ENCODE measurements at places on chromosomes 6 and 20.

DNA sequence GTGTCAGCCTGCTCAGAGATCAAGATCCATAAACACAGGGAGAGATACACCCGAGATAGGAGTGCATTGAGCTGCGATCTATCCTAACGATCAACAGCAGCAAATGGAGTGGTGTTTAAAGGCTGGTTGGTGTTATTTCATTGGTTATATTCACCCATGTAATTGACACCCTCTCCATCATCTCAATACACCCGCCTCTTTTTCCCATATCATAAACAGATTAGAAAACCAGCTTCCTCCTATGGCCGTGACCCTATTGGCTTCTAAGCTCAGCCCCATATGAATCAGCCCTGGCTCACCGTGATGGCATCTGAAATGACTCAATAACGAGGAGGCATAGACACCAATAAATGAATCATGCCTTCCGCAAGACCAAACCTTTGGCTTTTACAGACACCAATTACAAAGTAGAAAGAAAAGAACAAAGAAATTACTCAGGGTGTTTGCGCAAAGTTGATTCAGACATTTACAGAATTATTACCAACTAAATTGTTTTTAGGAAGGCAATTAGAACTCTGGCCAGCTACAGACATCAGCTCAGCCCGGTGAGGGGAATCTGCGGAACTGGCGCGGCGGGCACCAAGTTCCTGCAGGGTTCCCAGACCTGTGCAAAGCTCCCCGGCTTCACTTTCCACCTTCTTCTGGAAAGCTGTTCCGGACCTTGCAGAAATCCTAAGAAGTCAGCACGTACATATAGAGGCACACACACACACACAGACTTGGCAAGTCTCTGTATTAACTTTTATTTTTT, 11.5 kb downstream of the PMEPA1 start:
- DNase-seq, result no peak

DNA sequence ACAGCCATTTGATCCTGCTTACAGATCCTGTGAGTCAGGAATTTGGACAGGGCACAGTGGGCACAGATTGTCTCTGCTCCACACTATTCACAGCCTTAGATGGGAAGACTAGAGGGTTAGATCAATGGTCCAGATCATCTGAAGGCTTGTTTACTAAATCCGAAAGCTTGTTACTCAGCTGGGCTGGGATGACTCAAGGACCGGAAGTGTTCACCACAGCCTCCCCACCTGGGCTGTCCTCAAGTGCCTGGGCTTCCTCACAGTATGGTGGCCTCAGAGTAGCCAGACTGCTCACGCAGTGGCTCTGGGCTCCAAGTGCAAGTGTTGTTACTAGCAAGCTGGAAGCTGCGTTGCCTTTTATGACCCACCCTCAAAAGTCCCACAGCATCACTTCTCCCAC, 75.4 kb upstream of the INSM1 start:
- DNase-seq, result no peak

- no peak for DNase-seq
These were observed 188.5 kb upstream of the PMEPA1 start for GRCh38 chr20:57898332-57898731.

DNA sequence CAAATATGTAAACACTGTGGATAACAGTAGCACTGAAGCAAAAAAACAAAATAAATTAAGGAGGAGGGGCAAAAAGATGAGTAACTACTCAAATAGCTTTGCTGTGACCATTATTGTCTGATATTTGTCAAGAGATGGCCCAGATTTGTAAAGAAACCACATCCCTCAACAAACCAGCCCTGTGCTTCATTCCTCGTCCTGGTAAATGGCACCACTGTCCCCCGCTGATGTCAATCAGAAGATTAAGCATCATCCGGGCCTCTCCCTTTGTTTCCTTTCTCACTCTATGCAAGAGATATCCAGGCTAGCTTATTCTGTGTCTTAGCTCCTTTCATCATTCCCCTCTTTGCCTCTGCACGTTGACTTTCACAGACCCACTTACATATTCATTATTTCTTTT, 259.0 kb downstream of the SYNE1 start:
- no peak for DNase-seq

DNA sequence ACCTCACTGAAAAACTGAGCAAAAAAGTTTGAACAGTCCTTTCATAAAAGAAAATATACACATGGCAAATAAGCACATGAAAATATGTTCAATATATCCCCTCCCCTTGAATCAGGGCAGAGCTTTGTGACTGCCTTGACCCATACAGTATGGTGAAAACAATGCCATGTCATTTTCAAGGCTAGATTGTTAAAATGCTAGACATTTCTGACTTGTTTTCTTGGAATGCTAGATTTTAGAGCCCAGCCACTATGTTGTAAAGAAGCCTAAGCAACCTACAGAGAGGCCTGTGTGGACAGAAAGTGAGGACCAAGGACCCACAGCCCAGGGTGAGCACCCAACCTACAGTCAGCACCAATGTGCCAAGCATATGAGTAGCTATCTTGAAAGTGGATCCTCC, 17.1 kb upstream of the ASF1A start:
- DNase-seq, result no peak

DNA sequence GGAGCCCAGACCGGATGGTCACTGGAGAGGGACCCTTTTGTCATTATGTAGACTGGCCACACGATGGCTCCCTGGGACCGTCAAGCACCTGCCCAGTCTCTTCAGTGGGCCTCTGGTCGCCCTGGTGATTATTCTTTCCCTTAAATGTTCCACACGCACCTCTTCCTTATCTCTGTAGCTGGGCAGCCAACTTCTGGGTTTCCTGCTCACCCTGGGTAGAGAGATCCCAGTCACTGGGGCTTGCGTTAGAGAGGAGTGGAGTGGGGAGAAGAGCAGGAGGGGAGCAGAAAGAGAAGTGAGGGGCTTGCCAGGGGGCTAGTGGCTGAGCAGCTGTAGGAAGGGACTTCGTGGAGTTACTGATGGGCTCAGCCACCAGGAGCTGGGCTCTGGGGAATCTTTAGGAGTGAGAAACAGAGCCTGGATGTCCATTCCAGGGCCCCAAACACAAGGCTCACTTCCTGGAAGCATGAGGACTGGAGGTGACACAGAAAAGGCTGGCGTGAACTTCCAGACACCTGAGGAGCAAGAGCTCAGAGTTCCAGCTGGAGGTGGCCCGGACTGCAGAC, 150.1 kb downstream of the DHX35 start:
- DNase-seq, result no peak

- DNase-seq, result no peak
These were observed 185.5 kb upstream of the ECI2 start for GRCh38 chr6:4320860-4321259.

GRCh38 chr6:105781915-105782314, 304.2 kb upstream of the PRDM1 start:
- no peak for DNase-seq

DNA sequence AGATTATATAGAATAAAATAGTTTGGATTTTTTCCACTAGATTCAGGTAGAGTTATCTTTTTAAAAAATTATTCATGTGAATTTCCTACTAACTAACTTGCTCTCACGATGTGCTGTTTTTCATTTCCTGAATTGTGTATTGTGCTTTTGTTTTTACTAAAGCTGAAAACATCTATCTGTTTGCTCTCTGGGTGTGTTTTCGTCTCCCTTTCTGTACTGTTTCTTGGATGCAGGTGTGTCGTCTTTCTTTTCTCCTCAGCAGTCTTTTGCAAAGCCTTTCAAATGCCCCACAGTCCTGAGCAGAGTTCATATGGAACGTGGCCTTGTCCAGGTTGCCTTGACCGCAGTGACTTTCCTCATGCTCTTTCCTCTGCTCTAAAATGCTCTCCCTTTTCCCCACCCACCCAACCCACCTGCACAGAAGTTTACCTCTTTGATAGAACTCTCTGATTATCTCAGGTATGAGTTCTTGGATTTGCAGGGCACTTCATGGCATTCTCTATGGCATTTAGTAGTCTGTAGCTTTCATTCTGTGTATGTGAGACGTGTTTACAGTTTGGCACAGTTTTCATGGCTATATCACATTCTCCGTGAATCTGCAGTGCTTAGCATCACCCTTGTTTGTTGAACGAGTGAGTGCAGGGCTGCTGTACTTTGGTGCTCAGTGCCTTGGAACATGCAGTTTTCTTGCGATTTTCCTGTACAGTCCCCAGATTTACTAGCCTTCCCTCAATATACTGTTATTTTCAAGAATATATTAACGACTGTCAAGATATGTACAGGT, 77.1 kb downstream of the FARS2 start:
- no peak for DNase-seq

DNA sequence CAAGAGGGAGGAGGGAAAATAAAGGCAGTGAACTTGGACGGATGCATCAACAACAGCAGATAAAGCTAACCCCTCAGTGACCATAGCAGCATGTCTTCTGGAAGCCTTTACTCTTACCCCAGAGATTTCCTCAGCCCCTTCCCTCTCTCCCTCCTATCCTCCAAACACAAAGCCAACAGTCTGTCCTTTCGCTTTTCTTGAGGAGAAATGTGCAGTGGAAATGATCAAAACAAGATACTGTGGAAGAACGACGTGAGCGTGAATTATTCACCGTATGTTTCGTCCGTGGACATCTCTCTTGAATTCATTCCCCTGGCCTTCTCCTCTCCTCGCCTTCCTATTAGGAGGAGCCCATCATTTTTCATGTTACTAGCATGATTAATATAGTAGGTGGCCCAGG, 8.5 kb downstream of the NRN1 start:
- DNase-seq, result no peak

- no peak for DNase-seq
These were observed 2.0 kb downstream of the FOXC1 start for GRCh38 chr6:1611572-1612298.

DNA sequence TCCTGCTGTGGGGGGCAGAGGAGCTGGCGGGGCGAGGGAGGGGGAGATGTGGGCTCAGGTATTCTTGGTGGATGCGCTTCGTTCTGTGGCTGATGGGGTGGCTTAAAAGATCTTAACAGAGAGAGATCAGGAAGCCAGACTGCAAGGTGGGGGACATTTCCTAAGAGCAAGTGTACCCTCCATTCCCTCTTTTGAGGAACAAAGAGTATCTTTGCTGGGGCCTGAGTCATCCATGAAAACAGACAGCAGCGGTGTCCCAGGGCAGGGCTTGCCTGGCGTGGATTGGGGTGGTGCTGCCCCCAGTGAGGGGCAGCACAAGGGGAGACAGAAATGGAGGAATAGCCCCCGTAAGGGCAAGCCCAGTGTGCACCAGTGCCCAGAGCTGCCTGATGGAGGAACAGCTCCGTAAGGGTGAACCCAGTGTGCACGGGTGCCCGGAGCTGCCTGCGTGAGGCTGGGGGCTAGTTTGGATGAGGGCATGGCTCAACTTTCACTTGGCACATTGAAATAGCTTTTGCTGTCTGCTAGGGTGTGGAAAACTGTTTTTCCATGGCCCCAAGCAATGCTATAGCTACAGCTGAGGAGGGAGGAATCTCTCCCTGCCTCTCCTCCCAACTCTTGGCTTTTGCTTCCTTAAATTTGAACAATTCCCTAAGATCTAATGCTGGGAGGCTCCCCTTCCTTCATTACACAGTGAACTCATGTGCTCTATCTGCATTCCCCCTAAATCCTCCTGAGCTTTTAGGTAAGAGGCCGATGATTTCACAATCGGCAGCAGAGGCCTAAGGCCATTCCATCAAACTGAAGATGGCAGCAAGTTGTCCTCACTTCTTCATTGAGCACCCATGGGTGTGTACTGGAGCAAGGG, 12.9 kb downstream of the MAPK13 start:
- no peak for DNase-seq

GRCh38 chr6:44762496-44762895, 375.0 kb downstream of the CDC5L start:
- DNase-seq, result no peak

DNA sequence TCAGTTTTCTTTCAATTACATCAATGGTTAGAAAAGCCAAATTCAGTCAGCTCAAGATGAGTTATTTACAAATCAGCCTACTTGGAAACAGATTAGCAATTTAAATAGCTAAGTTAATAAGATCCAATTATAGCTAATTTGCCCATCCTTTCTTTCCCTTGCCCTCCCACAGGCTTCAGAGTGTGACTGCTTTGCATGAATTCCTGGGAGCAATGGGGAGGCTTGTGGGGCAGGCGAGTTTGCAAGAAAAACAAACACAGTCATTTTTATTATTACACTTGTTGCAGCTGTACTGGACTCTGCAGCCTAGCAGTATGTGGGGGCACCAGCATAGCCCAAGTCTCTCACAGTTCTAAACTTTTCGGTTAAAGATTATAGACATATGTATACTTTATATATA, 219.0 kb downstream of the NKAIN2 start:
- DNase-seq, result no peak

GRCh38 chr6:72784581-72784980, 162.7 kb downstream of the KCNQ5 start:
- no peak for DNase-seq

- DNase-seq, result no peak
These were observed 161.9 kb downstream of the FARS2 start for GRCh38 chr6:5423251-5423650.

GRCh38 chr6:140684776-140685550, 1310.5 kb upstream of the CITED2 start:
- DNase-seq, result no peak

- no peak for DNase-seq
These were observed 154.4 kb upstream of the MLIP start for GRCh38 chr6:53956804-53957203.

DNA sequence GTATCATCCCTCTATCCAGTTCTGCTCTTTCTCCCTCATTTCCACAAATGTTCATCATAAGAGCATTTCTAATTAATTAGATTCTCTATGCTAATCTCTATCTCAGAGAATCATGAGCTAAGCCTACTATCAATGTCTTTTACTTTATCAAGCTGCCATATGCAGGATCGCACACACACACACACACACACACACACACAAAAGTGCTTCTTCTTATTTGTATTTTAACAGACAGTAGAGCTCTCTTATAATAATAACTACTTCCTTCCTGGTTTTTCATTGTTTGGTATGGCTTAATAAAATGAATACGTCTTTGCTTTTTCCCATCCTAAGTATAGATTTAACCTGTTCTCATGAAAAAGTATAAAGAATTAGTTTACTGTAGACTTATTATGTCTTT, 170.2 kb downstream of the HAO1 start:
- DNase-seq, result no peak

DNA sequence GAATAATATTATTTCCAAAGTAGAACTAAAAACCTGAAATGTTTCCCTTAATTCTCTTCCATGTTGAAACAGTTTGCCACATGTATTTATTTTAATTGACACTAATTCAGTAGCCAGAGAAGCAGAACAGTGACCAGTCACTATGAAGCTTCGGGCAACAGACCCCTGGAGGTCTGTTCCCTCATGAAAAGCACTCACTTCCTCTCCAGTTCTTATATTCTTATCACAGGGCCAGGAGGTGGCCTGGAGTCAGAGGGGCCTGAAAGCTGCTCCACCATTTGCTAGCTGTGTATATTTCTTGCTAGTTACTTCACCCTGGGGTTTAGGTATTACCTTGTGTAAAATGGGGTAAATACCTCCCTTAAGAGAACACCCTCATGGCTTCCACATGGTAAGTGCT, 49.1 kb downstream of the MAP7 start:
- no peak for DNase-seq

GRCh38 chr6:106147476-106147875, 61.3 kb downstream of the PRDM1 start:
- no peak for DNase-seq

DNA sequence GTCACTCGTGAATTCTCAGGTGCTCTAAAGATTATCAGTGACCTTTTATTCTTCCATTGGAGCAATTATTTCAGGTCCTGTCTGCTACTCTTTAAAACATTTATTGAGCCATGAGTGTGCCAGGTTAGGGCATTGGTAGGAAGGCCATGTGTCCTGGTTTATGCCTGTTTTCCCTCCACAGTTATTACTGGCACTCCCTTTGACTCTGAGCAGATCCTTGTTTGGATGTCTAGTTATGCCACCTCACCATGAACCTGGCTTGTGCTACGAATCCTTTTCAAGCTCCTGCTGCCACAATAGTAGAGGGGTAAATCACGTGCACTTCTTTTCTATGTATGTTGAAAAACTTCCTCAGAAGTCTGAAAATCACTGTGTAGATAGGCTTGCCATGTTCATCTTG, 27.4 kb downstream of the CRYBG1 start:
- no peak for DNase-seq
